Pancreas (tissue), 10 donors: ENCODE measurements at places on chromosomes 5 and 9. TPM values are rescaled to one million over a fixed set of nuclear protein-coding genes. Genes with fewer than 3 reads are reported as not detected.

Gene MEGF10
- not detected for polyA plus RNA-seq

Gene RPL37
- polyA plus RNA-seq: 1,157 TPM

Gene WDR31
- 1.3 TPM for polyA plus RNA-seq

DNA sequence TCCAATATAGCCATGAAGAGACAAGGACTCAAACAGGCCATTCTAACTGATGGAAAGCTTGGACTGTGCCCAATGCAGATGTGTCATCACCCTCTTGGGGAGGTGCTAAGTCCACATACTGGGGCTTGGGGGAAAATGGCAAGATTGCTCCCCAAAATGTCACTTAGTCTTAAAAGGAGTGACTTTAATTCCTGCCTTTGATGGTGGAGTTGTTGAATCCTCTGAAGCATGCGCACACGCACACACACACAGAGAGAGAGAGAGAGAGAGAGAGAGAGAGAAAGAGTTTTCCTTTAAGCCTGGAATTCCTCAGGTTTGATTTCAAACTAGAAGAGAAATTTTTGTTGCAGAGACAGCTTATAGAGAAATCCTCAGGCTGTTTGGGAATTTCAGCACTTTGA is 161.9 kb upstream of the GAS1 start:
- no peak for DNase-seq

DNA sequence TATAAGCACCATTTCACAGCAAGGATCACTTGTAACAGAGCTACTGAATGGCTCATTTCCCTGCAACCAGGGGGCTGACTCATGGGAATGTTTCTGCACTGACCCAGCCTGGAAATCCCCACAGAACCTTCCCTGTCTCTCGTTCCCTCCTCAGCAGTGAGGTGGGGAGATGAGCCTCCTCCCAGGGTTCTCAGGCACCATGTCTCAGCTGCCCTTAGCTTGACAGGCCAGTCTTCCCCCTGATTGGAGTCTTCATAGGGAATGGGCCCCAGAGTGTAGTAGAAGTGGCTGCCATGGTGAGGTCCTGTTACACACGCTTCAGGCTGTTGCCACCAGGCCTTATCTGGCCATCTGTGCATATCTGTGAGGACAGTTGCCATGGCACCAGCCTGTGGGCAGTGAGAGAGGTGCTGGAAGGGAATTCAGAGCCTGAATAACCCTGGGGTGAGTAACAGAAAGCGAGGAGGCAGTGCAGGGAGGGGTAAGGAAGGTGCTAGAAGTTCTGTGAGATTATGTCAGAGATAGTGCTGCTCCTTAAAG is 324.4 kb downstream of the ENC1 start:
- DNase-seq: peak; percentile 58
